ENCODE measurements at places on chromosomes 11 and 22.

- DNase-seq, result no peak
Observed at GRCh38 chr11:43359422-43359818, 700 bp downstream of the TTC17 start.

- no peak for DNase-seq
Observed at GRCh38 chr11:124315052-124315451, 1.3 kb upstream of the OR8D1 start.

- DNase-seq, result no peak
Observed at GRCh38 chr11:65557280-65558001, 718 bp downstream of the LTBP3 start.

GRCh38 chr11:63488789-63489188 is 2.2 kb downstream of the PLAAT5 start:
- DNase-seq, result no peak

- DNase-seq, result no peak
Observed at GRCh38 chr11:95711162-95711944, 78.2 kb downstream of the FAM76B start.

- DNase-seq, result no peak
Observed at GRCh38 chr11:117792992-117793391, 4.0 kb downstream of the DSCAML1 start.

GRCh38 chr11:75461151-75461550 is 28.1 kb upstream of the KLHL35 start:
- no peak for DNase-seq

GRCh38 chr11:7473717-7474116 is 11.6 kb upstream of the OLFML1 start:
- no peak for DNase-seq

Measured in DMS153 (cell line).